Uterus (tissue), 4 donors: ENCODE measurements at places on chromosomes 7 and 10. TPM values are rescaled to one million over a fixed set of nuclear protein-coding genes. Genes with fewer than 3 reads are reported as not detected.

DNA sequence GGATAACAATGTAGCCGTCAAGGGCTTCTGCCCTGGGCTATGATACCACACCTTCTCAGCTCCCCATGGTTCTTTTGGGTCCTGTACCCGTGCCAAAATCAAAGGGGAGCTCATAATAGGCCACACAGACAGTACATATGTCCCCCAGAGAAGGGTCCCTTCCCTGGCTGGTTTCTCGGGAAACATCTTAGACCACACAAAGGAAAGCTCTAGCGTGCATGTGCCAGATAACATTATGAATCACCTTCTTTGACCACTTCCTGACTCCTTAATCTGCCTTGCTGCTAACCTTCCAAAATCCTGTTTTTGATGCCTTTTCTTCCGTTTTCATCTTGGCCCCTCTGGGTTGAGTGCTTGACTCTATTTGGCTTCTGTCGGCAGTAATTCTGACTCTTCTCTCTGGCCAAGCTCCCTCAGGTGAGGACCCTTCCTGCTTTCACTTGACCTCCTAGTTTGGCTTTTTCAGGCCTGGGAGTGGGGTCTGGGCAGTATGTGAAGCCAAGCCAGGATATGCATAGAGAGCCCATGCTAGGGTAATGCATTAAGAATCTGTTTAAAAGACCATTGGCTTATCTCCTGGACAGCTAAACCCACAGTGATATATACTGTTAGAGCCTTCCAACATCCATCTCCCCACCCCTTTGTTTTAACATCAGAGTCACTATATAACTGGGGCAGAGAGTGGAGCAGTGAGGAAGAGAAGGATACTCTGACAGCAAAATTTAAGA lies 84.8 kb downstream of the ANLN start:
- no peaks in the 10 kb centered on the region for H3K36me3 ChIP-seq
- no peak overlapping the region for H3K27ac ChIP-seq
- DNase-seq = no peak
- H3K4me1 ChIP-seq = no peaks in the 10 kb centered on the region

GRCh38 chr7:112699725-112700513 lies 90.3 kb downstream of the TMEM168 start:
- no peak overlapping the region for H3K27ac ChIP-seq
- H3K4me3 ChIP-seq = no peak overlapping the region
- no peaks in the 10 kb centered on the region for H3K27me3 ChIP-seq
- H3K36me3 ChIP-seq = no peaks in the 10 kb centered on the region
- DNase-seq = no peak

DNAJC12 gene
- total RNA-seq = 3.8 TPM

CDH23 gene
- 8.5 TPM for total RNA-seq

HOXA5 gene
- total RNA-seq = 22.9 TPM

DNA sequence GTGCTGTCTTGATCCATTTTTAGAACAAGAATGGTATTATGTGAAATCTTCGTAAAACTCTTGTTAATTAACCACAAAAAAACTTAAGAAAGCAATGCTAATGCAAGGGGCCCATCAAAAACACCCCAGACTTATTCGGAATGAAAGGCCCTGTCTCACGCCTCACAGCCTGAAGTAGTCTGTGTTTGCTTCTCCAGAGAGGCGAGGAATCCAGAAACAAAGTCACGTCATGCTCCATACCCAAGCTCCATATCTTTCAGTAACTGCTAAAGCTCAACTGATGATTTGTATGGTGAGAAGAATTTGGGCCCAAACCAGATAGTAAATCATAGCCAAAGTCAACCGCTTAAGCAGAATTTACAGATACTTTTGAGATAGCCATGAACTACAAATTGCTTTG lies 155.4 kb downstream of the ATE1 start:
- no peaks in the 10 kb centered on the region for H3K36me3 ChIP-seq
- no peaks in the 10 kb centered on the region for H3K4me1 ChIP-seq
- H3K4me3 ChIP-seq = no peak overlapping the region
- no peaks in the 10 kb centered on the region for H3K27me3 ChIP-seq
- peak overlapping the region; percentile 26 for H3K27ac ChIP-seq

GRCh38 chr7:102974366-102975236 lies 61.8 kb downstream of the LRRC17 start:
- H3K36me3 ChIP-seq = no peaks in the 10 kb centered on the region
- DNase-seq = no peak
- H3K4me3 ChIP-seq = no peak overlapping the region
- no peak overlapping the region for H3K27ac ChIP-seq
- peaks cover 3% of the 10 kb centered on the region for H3K27me3 ChIP-seq

DNA sequence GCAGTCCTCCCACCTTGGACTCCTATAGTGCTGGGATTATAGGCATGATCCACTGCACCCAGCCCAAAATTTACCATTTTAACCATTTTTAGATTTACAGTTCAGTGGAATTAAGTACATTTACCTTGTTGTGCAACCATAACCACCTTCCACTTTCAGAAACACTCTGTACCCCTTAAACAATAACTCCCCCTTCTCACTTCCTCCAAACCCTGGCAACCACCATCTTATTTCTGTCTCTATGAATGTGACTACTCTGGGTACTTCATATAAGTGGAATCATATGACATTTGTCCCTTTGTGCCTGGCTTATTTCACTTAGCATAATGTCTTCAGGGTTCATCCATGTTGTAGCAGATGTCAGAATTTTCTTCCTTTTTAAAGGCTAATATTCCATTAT lies 33.6 kb downstream of the SUFU start:
- H3K27ac ChIP-seq = no peak overlapping the region
- no peaks in the 10 kb centered on the region for H3K4me1 ChIP-seq
- H3K36me3 ChIP-seq = no peaks in the 10 kb centered on the region
- no peaks in the 10 kb centered on the region for H3K27me3 ChIP-seq
- DNase-seq = no peak
- H3K4me3 ChIP-seq = no peak overlapping the region

DNA sequence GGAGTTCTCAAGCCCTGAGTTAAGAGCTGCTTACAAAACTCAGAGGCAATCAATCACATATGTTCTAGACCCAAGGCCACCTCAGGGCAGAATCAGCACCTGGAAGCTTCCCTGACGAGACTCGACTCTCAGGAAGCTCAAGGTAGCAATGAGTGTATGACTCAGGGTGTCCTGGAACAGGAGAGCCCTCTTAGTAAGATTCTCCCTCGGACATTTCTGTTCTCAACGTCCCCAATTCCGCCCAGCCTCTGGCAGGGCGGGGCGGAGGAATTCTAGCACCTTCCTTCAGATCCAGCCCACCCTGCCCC lies 39.6 kb upstream of the PROSER2 start:
- H3K27me3 ChIP-seq = no peaks in the 10 kb centered on the region
- no peaks in the 10 kb centered on the region for H3K36me3 ChIP-seq
- no peak overlapping the region for H3K4me3 ChIP-seq
- no peak overlapping the region for H3K27ac ChIP-seq
- no peaks in the 10 kb centered on the region for H3K4me1 ChIP-seq
